ENCODE measurements at places on chromosomes 1 and 21. TPM values are rescaled to one million over a fixed set of nuclear protein-coding genes. Genes with fewer than 3 reads are reported as not detected.

DNA sequence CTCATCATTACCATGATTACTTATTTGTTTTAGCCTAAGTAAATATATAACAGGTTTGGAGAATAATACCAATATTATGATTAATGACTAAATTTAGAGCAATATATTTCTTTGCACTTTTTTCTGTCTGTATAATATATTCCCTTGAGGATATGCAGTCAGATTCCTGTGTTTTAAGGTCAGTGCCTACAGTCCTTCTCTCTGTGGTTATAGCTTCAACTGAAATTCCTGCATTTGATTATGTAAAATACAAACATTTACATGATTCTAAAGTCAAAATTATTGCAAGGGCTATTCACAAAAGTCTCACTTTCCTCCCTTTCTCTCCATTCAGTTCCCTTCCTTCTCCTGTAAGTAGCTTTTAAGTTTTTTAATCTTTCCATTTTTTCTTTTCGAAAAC is 142.9 kb upstream of the COL6A1 start:
- no peaks in the 10 kb centered on the region for H3K27me3 ChIP-seq
- H3K27ac ChIP-seq: no peak overlapping the region
- no peaks in the 10 kb centered on the region for H3K36me3 ChIP-seq
- no peaks in the 10 kb centered on the region for H3K4me1 ChIP-seq
- no peak for DNase-seq
- no peak overlapping the region for H3K4me3 ChIP-seq

GRCh38 chr1:34590211-34590623 is 164.6 kb upstream of the GJB5 start:
- no peaks in the 10 kb centered on the region for H3K36me3 ChIP-seq
- DNase-seq: no peak
- H3K27me3 ChIP-seq: no peaks in the 10 kb centered on the region
- no peak overlapping the region for H3K27ac ChIP-seq
- no peak overlapping the region for H3K4me3 ChIP-seq

- no peaks in the 10 kb centered on the region for H3K36me3 ChIP-seq
- no peaks in the 10 kb centered on the region for H3K27me3 ChIP-seq
Observed at GRCh38 chr1:81600878-81601622, 199.7 kb upstream of the ADGRL2 start.

DNA sequence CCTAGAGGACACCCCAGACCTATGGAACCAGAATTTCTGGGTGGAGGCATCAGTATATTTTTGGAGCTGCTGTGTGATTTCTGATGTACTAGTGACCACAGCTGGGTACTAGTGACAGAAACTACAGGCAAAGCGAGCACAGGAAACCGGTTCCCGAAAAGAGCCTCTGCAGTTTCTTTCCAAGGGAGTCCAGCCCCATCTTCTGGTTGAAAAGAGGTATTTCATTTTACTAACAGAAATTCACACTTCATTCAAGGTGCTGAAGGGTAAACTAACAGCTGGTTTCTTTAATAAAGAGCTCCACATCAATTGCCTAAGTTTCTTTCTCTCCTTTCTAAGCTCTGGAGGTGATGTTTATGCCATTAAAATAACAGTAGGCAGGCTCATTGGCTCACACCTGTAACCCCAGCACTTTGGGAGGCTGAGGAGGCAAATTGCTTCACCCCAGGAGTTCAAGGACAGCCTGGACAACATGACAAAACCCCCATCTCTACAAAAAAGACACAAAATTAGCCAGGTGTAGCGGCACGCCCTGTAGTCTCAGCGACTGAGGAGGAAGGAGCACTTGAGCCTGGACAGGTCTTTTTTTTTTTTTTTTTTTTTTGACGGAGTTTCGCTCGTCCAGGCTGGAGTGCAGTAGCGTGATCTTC is 22.0 kb downstream of the THAP3 start:
- H3K4me3 ChIP-seq: no peak overlapping the region
- no peaks in the 10 kb centered on the region for H3K27me3 ChIP-seq
- peaks cover 6% of the 10 kb centered on the region for H3K36me3 ChIP-seq
- DNase-seq: no peak
- no peaks in the 10 kb centered on the region for H3K4me1 ChIP-seq

PYHIN1 gene
- total RNA-seq: 0.61 TPM

AXDND1 gene
- not detected for total RNA-seq
